ENCODE measurements at places on chromosomes 6 and 20.

- no peak for DNase-seq
These were observed 22.4 kb downstream of the ZMYND8 start for GRCh38 chr20:47334022-47334551.

- DNase-seq = no peak
These were observed 63.8 kb upstream of the CLDN20 start for GRCh38 chr6:155200012-155200411.

DNA sequence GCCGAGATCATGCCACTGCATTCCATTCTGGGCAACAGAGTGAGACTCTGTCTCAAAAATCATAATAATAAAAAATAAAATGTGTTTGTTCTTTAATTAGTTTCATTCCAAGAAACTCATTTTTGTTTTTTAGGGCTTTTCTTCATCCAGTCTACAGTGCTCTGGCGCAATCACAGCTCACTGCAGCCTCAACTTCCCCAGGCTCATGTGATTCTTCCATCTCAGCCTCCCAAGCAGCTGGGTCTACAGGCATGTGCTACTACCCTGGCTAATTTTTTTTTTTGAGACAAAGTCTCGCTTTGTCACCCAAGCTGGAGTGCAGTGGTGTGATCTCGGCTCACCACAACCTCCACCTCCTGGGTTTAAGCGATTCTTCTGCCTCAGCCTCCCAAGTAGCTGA, 143.6 kb upstream of the JARID2 start:
- DNase-seq = no peak

DNA sequence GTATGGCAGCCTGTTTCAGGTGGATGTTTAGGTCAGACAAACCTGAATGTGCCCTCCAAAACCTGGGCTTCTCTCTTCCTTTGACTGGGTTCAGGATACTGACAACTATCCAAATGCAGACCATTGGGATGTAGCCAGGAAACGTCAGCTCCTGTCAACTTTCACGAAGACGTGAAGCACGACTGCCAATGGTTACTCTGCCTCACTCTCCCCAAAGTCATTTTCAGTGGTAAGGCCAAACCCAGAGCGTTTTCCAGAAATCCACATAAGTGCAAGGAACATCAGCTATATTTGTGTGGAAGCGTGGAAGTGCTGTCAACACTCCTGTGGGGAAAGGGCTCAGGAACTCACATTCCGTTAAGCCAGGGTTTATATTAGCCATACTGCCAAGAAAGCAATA, 20.1 kb upstream of the RCAN2 start:
- DNase-seq = no peak

- no peak for DNase-seq
These were observed 66.4 kb downstream of the PHF20 start for GRCh38 chr20:35838205-35838604.

- no peak for DNase-seq
These were observed 19.9 kb downstream of the SLC2A4RG start for GRCh38 chr20:63759377-63759901.

- no peak for DNase-seq
These were observed 559.2 kb upstream of the IMPG1 start for GRCh38 chr6:76631622-76632021.

DNA sequence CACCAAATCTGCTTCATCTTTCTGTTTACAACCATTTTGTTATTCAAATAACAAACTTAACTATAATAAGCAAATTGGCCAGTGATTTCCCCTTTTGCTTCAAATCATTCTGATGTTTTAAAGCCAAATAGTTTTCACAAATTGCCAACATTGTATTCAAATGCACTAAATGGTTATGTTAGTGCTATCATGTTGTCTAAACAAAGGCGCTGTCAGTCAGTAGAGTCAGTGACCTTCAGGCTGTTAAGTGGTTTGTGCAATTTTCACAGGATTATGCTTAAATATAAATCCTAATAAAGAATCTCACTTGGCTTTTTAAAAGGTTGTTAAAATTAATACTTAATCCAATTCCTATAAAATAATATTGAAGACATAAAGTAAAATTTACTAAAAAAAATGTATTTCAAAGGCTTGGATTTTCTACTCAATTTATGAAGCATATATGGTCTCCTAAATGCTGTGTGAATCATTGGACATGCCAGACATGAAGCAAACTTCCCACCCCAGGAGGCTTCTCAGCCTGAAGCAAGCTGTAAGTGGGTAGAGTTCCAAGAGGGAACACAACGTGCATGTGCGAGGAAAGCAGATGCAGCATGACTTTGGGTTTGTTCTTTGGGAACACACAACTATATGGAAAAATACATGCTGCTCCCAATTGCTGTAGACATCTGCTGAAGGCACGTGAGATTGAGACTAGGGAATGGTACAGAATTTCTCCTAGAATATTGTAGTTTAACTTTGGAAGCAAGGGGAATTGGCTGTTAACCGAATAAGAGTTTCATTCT, 54.9 kb downstream of the RSPO3 start:
- no peak for DNase-seq

DNA sequence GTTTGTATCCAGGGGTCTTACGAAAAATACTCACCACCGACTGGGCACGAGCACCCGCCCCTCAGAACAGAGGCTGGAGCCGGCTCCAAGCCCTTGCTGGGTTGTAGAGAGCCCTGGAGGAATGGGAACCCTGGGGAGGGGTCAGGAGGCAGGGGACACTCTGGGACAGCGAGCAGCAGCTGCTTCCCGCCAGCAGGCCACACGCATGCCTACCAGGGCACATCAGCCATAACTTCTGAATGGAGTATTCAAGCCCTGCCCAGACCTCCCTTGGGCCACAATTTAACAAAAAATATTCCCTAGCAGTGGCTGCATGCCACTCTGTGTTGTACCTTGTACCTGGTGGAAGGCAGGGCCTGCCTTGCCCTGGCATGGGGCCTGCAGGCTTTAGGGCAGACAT, 31.6 kb upstream of the CD93 start:
- DNase-seq = no peak

DNA sequence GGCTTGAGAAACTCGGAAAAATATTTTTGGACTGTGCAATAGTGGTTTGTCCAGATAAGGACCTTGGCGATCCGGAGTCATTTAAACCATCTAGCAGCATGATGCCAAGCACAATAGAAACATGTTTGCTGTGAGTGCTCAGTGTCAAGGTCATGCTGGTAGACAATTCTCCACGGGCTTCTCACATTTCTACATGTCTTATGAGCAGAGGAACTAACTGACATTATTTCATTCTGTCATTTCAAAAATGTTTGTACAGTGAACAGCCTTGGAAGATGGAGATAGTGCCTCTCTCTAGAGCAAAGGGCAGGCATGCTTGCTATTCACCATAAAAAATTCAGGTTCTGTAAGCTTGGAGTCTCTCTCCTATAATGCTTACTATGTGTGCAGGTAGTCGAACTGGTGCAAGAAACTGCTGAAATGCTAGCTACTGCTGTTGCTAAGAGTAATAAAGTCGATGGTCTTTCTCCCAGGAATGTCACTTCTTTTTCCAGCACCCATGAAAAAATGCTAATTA, 25.4 kb upstream of the CCN2 start:
- DNase-seq = no peak

DNA sequence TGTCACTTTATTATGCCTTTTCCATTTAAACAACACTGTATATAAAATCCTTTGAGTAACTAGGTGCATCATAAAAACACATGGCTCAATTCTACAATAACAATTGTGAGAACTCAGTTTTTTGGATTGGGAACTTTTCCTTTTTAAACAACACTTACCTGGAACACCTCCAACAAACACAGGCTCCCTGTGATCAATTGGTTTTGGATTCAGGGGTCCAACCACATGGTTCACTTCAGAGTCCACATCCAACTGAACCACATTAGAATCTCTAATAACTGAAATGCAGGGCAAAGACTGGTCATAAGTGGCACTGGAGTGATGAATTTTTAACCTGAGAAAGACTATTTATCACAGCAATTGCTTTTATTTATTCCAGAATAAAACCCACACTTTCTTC, 26.5 kb downstream of the FAM229B start:
- DNase-seq = no peak

DNA sequence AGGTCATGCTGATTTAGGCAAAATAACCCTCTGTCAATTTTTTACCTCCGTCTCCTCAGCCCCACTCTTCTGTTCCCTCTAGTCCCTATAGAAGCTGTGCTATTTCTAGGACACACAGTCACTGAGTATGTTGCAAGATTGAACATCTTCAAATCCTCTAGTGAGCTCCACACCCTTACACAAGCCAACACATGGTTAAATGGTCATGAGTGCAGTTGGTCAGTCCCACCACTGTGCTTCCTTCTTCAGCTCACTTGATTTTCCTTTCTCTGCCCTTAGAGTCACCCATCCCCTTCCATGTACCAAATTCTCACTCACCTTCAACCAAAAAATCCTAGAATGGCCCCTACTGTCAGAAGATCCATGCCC, 48.2 kb upstream of the F13A1 start:
- no peak for DNase-seq

- DNase-seq = no peak
These were observed 25.5 kb upstream of the TMEM244 start for GRCh38 chr6:129886401-129887155.

- no peak for DNase-seq
These were observed 29.5 kb upstream of the ILRUN start for GRCh38 chr6:34726055-34726454.

GRCh38 chr6:132256457-132256856, 144.8 kb downstream of the MOXD1 start:
- DNase-seq = no peak

- DNase-seq = no peak
These were observed 503.3 kb upstream of the PTCHD4 start for GRCh38 chr6:48614326-48614725.

All from NCI-H2081 (cell line).